ENCODE measurements at places on chromosomes 16 and 17.

- DNase-seq, result no peak
Observed at GRCh38 chr17:33328129-33328528, 35.0 kb upstream of the ASIC2 start.

DNA sequence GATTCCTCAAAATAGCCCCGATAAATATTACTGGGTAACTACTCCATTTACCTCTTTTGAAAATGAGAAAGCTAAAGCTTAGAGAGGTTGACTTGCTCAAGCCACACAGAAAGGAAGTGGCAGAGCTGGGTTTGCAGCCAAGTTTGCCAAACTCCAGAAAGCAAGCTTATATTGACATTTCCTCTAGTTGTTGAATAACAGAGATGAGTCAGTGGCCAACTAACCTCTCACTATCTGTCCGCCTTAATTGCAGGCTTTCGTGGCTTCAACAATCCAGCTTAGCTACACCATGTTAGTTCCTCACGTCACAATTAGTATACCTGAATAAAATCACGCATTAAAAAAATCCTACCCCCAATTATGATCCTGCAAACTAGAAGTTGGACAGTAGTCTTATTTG, 151.7 kb downstream of the CNTNAP4 start:
- no peak for DNase-seq

GRCh38 chr16:1278477-1278876, 22.6 kb downstream of the TPSD1 start:
- no peak for DNase-seq

- no peak for DNase-seq
Observed at GRCh38 chr16:91484-91883, 13.5 kb downstream of the MPG start.

DNA sequence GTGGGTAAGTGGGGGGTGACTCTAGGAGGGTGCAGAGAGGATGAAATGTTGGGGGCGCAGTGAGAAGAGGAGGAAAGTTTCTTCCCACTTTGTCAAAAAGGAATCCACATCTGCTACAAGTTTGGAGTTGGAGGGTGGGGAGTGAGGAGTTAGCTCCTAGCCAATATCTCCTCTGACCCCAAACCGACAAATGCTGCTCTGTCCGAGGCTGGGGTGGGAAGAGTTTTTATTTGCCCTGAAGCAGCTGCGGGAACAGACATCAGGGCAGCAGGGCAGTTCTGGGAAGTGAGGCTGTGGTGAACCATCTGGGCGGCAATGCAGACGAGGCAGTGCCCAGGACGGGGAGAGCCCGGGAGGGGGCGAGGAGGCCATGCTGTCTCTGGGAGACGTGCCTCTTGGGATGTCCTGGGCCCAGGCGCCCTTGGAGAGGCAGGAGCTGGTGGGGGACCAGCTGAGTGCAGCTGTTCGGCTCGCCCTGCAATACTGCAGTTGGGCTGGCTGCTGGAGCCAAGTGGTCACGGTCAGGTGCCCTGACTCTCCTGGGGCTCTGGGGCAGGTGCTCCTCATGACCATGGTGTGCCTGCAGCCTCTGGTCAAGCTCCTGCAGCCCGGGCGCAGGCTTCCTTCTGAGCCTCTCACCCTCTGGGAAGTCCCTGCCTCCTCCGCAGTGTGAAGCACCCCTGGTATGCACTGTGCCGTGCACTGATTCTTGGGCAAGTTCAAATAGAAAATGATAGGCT, 6.4 kb upstream of the SOCS3 start:
- no peak for DNase-seq

GRCh38 chr17:57920916-57921703, 34.1 kb downstream of the CUEDC1 start:
- no peak for DNase-seq

- no peak for DNase-seq
Observed at GRCh38 chr17:62678214-62678919, 50.9 kb downstream of the MRC2 start.

GRCh38 chr17:35548978-35549377, 11.5 kb upstream of the SLFN12L start:
- DNase-seq, result no peak
